ENCODE measurements at places on chromosomes 1 and 21.

GRCh38 chr1:214662223-214662785 is 59.3 kb downstream of the CENPF start:
- DNase-seq = no peak

GRCh38 chr1:217626321-217626720 is 4.6 kb downstream of the GPATCH2 start:
- DNase-seq = no peak

DNA sequence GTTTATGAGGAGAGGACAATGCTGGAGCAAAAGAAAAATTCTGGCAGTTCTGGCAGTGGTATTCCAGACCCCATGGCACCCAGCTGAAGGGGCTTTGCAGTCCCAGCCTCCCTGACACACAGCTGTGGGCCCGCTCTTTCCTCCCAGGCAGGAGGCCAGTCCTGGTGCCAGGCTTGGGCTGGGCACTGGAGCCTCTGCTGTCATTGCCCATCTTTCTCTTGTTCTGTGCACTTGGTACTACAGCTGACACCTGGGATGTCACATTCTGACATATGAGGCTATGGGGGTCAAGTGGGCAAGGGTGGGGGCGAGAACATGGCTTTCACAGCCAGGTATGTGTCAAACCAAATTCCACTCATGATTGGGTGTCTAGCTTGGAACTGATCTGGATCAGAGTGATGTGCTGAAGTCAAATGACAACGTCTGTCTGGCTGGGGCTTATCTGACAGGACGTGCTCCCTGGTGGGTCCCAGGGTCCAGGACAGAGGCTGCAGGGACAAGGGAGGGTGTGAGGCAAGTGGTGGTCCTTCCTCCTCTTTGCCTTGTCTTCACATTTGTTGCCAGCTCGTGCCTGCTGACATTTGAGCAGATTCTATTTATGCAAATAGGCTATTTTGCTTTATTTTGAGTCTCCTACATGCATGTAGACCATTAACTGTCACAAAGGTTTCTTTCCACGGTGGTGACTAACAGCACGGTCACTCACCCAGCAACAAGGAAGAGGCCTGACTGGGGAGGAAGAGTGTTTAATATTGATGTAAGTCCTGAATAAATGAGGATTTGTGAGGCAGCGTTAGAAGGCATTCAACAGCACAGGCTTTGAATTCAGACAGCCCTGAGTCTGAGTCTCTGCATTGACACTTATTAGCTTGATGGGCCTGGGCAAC is 336.3 kb downstream of the PBX1 start:
- DNase-seq = no peak

DNA sequence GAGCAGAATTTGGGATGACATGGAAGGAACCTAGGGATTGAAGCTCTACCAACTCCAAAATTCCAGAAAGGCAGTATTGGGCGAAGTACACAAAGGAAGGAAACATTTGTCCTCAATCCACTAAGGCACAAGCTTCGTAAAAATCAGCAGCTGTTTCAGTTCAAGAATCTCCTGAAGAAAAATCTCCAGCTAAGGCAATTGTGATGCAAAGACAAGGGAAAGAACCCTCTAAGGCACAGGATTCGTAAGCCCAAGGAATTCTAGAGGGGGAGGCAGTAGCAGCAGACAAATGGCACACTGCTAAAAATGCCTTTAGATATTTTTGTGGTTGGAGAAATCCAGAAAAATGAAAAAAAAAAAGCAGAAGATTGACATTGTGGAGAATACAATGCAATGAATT is 64.5 kb upstream of the PLPPR5 start:
- no peak for DNase-seq

- DNase-seq = no peak
Measured at GRCh38 chr1:10539411-10540043, 64.8 kb downstream of the PEX14 start.

GRCh38 chr1:208421486-208421885 is 177.3 kb upstream of the PLXNA2 start:
- DNase-seq = no peak

DNA sequence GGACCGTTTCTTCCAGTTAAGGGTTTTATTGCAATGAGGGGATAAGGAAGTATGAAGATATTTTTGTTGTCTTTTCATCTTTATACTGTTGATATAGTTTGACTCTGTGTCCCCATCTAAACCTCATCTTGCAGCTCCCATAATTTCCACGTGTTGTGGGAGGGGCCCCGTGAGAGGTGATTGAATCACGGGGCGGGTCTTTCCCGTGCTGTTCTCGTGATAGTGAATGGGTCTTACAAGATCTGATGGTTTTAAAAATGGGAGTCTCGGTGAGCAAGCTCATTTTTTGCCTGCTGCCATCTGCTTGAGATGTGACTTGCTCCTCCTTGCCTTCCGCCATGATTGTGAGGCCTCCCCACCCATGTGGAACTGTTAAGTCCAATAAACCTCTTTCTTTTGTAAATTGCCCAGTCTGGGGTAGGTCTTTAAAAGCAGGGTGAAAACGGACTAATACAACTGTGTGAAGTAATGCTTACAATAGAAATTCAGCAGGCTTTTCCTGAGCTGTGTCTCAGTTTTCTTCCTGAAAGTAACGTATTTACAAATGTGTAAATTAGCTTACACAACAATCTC is 377.3 kb downstream of the SIPA1L2 start:
- DNase-seq = no peak

DNA sequence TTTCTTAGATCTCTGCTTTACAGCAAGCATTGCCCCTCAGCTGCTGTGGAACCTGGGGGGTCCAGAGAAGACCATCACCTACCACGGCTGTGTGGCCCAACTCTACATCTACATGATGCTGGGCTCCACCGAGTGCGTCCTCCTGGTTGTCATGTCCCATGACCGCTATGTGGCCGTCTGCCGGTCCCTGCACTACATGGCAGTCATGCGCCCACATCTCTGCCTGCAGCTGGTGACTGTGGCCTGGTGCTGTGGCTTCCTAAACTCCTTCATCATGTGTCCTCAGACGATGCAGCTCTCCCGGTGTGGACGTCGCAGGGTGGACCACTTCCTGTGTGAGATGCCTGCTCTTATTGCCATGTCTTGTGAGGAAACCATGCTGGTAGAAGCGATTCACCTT is 33.4 kb upstream of the OR2B11 start:
- DNase-seq = no peak

DNA sequence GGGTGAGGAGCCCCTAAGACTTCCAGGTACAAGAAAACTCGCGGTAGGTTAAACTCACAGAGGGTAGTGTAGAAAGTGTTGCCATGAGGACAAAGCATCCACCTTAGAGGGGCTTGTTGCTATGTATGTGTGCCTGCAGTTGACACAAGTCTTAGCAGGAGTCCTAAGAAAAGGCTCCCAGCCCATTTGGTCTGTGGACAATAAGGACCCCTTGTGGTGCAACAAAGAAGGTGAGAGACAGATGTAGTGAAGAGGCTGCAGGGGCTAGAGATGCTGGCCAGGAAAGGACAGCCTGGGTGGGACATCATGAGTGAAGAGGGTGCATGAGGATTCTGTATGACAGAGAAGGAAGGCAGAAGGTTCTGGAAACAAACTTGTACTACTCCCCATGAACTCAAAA is 36.3 kb upstream of the IL10 start:
- DNase-seq = no peak

DNA sequence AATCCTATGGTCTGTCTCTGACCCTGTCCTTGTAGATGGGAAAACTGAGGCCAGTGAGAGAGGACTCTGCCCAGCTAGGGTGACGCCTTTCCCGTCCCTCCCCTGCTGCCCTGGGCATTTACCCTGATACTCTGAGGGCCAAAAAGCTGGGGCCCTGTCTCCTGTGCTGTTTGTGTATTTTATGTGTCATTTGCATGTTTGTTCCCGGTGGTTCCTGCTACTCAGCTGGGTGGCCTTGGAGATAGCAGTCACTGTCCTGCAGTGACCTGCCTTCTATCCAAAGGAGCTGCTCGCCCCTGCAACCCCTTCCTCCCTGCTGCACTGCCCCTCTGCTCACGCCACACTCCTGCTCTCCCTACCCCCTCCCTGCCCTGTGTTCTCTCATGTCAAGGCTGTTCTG is 41.1 kb upstream of the KDM4A start:
- no peak for DNase-seq

DNA sequence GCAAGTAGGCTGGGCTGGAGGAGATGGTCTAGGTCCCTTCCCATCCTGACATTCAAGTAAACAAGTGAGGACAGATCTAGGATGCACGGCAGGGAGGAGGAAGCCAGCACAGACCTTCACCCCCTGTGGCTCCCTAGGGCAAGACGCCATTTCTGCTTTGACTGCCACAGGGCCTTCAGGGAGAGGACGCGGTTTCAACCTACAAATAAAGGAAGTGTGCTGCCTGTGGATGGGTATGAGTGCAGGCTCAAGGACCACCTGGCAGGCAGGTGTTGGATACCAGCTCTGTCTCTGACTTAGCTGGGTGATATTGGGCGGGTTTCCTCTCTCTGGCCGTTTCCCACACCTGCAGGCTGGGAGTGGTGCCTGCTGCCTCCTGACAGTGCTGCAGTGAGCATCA is 16.2 kb downstream of the SLC2A1 start:
- no peak for DNase-seq

DNA sequence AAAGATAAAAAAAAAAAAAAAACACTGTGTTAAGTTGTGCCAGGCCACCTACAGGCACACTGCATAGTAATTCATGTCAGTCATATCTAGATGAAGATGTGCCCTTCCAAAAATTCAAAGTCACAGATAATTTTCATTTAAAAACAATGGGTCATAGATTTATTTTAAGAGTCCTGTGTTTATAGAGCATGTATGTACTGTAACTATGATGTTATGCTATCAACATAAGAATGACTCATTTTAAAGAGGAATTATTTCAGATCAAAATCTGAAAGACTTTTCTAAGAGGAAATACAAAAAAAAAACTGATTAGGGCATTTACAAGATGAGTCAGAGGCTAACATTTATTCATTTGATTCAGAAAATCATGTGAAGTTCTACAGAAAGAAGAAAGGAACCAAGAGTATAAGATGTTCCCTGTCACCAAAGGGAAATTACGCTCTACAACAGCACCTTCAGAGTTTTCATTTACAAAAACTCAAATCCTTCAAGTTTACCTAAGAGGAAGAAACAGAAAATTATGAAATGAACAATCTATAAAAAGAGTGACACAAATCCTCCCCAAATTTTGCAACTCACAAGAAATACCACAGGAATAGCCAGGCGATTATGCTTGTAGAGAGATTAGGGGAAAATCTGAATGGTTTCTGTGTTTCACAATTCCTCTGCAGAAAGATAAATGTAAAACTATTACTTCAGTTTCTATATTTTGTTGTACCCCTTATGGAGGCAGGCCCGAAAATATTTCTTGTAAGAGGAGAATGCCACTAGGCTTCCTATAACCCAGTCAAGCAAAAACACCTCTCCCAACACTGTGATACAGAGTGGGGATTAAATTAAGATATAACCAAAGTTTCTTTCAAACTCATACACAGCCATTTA is 13.8 kb downstream of the TP53BP2 start:
- DNase-seq = no peak

- DNase-seq = no peak
Measured at GRCh38 chr1:6385488-6386191, 7.9 kb downstream of the ACOT7 start.

GRCh38 chr1:44939061-44939460 is 47.3 kb downstream of the EIF2B3 start:
- DNase-seq = no peak

DNA sequence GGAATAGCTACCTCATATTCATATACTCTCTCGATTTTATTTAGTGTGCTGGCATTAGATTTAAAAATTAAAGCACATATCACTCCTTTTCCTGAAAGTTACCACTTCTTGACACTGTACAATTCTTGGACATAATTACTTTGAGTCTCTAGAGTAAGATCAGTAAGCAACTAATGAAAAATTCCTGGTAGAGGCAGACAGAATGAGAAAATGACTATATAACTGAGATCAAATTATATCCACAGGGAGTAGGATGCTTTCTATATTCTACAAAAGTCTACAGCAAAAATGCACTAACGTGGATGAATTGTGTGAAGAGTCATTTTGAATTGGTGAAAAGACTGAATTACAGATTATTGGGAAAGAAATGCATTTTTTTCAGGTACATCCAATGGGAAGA is 445.7 kb downstream of the PTBP2 start:
- no peak for DNase-seq

DNA sequence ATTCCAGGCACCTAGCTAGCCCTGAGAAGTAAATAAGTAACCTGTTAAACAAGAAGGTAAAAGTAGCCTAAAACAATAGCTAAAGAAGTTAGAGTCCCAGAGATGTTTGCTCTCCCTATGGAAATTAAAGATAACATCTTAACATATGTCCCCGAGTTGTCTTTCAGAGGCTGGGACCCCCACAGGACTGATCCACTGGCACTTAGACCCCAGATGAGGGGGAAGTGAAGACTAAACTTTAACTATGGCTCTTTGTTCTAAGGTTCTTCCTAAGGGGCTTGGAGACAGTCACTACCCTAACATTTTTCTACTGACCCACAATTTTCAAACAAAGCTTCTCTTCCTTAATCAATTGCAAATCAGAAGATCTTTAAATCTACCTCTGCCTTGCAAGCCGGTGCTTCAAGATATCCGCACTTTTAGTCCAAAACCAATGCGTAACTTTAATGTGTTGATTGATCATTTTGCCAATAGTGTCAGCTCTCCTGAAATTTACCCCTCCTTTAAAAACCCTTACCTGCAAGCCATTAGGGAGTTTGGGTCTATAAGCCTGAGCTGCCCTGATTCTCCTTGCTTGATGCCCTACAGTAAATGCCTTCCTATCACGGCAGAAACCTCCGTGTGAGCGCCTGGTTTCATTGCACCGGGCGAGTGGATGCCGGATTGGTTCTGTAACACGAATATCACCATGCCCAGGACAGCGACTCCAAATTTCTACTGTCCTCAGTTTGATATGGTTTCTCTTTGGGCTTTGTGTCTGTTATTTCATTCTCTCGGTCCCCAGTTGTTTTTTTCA is 404.4 kb downstream of the SIPA1L2 start:
- no peak for DNase-seq

DNA sequence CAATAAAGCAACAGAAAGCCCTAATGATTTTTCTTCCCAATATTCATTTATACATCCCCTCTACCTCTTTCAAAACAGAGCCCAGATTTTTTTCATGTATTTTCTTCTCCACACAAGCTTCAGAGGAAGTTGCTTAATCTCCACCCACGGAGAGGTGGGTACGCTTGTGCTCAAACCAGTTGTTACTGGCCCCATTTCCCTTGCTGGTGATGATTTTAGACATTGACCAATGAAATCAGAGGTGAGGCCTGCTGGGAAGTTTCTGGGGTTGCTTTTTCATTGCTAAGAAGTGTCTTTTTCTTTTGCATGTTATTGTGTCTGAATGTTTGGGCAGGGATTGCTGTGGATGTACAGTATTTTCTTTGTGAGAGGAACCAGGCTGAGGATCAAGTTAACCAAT is 448.1 kb upstream of the B3GALT2 start:
- no peak for DNase-seq

DNA sequence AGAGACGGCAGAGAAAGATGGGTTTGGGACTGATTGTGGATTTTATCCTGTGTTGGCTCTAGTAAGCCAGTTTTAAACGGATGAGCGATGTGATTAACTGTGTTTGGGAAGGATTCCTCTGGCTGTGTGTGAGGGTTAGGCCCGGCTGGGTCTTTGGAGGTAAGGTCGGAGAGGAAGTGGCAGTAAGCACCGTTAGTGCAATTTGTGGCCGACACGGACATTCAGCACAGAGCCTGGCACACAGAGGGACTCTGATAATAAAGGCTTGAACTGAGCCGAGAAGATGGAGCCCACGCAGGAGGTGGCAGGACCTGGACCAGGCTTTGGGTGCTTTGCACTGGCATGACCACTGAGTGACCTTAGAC is 1.3 kb downstream of the MTFR1L start:
- no peak for DNase-seq

Data from NCI-H2081 treated with DMSO at 0.1 percent for 48 hours (cell line).